ENCODE measurements at places on chromosomes 7 and 10.
A peak's percentile ranks its signal among the peaks of the same experiment; 100 is the strongest.

DNA sequence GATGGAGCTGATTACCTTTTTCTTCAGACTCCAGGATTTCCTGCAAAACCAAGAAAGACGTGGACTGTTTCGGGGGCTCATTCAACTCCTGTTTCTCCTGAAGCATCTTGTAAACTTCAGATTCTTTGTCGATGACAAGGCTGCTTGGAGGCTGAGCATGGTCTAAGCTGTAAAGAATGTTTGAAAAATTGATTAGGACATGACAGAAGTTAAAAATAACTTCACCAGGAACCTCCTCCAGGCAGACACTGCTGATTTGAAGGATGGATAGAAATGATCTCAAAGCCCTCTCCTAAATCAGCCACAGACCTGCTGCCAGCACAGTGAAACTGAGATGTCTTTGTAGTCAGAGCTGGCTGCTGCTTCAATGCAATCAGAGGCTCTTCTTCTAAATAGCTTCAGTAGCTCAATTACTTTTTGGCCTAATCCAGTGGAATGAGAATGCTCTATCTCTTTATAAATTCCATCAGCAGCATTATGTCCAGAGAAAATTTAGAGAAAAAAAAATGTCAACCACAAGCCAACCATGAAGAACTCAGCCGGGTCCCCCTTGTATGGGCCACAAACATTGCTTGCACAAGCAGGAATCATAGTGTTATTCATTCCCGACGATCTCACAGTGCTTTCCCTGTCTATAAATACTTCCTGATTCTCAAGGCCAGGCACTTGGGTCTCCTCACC lies 43.5 kb downstream of the PDLIM1 start:
- DNase-seq: no peak

DNA sequence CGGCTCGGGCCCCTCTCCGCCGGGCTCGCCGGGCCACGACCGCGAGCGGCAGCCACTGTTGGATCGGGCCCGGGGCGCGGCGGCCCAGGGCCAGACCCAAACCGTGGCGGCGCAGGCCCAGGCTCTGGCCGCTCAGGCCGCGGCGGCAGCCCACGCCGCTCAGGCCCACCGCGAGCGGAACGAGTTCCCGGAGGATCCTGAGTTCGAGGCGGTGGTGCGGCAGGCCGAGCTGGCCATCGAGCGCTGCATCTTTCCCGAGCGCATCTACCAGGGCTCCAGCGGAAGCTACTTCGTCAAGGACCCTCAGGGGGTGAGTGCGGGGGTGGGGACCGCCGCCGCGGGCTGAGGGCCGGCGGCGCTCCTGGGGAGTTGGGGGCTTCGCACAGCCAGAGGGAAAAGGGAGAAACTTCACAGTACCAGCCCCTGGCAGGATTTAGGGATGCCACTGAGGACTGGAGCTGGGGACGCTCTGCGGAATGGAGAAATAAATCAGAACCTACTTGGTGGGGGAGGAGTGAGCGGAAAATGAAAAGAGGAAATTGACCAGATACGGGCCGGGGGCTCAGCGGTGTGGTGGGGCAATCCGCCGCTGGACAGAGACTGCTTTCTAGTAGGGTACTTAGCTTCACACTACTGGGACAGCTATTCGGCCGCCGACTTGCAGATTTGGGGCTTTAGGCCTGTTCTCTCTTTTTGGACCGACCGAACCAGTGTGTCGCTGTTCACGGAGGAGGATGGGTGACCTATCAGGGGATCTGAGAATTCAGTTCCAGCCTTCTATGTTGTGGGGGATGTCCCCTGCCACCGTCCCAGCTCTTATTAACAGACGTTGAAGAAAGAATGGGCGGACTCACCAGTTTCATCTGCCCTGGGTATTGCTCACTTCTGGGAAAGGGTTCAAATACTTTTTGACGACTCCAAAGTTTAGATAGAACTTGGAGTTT lies 669 bp downstream of the PI4K2A start:
- DNase-seq: peak; percentile 9

- DNase-seq: no peak
Measured at GRCh38 chr7:1092161-1092632, 4.3 kb downstream of the GPER1 start.

DNA sequence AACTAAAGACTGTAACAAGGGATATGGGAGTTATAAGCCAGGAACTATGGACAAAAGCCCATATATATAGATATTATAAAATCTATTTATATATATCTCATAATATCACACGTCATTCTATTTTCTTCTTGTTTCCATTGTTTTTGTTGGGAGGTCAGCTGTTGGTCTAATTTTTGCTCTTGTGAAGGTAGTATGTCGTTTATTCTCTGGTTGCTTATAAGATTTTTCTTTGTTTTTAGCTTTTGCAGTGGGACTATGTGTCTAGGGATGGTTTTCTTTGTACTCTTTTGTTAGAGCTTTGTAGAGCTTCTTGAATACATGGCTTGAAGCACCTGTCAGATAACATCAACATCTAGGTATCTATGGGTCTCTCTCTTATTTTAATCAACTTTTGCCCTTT lies 14.0 kb downstream of the ARL4A start:
- no peak for DNase-seq

- no peak for DNase-seq
Measured at GRCh38 chr10:119191881-119192280, 13.3 kb upstream of the PRDX3 start.

GRCh38 chr10:73167458-73167782 lies 388 bp downstream of the ECD start:
- DNase-seq: no peak

All from effector memory CD8-positive, alpha-beta T cell (primary cell).